Large intestine (tissue), 12 donors: ENCODE measurements at places on chromosomes 16 and 17. TPM values are rescaled to one million over a fixed set of nuclear protein-coding genes. Genes with fewer than 3 reads are reported as not detected.

- no peak for DNase-seq
Observed at GRCh38 chr16:49487746-49488145, 114.1 kb downstream of the C16orf78 start.

GRCh38 chr17:79520167-79521165 lies 90.4 kb downstream of the RBFOX3 start:
- no peak for DNase-seq

- no peak for DNase-seq
Observed at GRCh38 chr16:73383988-73384365, 336.0 kb upstream of the ZFHX3 start.

Gene SHCBP1
- polyA plus RNA-seq: 4.7 TPM

Gene RAB11FIP4
- polyA plus RNA-seq: 18.8 TPM
